Stomach (tissue), 19 donors: ENCODE measurements at places on chromosomes 1 and 21. TPM values are rescaled to one million over a fixed set of nuclear protein-coding genes. Genes with fewer than 3 reads are reported as not detected.
A peak's percentile ranks its signal among the peaks of the same experiment; 100 is the strongest.

Gene GPA33
- 3.9 TPM for total RNA-seq

- no peak for DNase-seq
Observed at GRCh38 chr1:15422871-15423270, 13.2 kb downstream of the EFHD2 start.

- no peak for DNase-seq
Observed at GRCh38 chr1:34822202-34822601, 29.4 kb downstream of the GJA4 start.

DNA sequence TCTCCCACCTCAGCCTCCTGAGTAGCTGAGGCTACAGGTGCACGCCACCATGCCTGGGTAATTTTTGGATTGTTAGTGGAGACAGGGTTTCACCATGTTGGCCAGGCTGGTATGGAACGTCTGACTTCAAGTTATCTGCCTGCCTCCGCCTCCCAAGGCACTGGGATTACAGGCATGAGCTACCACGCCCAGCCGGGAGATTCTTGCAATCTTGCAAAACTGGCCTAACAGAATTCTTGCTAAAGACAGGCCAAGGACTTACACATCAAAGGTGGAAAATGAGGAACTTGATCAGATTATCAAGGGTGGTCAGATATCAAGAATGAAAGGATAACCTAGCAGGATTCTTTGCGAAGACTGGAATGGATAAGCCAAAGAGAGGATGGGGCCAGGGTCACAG lies 98.3 kb upstream of the TIAM1 start:
- no peak for DNase-seq

Gene C8B
- not detected for total RNA-seq

- no peak for DNase-seq
Observed at GRCh38 chr1:182213163-182213562, 151.7 kb upstream of the ZNF648 start.

- DNase-seq: peak; percentile 28
Observed at GRCh38 chr1:157136133-157136532, 2.1 kb downstream of the ETV3 start.

Gene MARCKSL1
- 22.9 TPM for total RNA-seq

Gene CD1D
- 1.9 TPM for total RNA-seq

GRCh38 chr1:183967914-183968313 lies 69.6 kb downstream of the COLGALT2 start:
- no peak for DNase-seq

DNA sequence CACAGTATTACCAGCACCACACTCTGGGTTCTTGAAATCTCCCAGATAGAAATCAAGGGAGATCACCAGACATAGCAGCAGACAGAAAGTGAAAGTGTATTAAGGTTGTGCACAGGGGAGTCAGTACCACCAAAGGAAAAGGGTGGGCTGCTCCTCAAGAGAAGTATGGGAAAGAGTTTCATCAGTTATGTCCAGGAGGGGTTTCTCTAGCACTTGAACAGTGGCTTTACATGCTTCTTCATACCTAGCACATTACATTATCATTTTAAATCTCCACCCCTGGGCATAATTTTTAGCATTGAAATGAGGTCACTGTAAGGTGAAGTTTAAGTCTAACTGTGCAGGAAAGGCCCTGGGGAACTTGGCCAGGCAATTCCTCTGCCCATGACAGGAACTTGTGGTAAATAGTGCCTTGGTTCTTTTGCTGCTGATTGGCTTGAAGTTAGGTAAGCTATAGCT lies 601.0 kb downstream of the NUF2 start:
- peak; percentile 7 for DNase-seq

DNA sequence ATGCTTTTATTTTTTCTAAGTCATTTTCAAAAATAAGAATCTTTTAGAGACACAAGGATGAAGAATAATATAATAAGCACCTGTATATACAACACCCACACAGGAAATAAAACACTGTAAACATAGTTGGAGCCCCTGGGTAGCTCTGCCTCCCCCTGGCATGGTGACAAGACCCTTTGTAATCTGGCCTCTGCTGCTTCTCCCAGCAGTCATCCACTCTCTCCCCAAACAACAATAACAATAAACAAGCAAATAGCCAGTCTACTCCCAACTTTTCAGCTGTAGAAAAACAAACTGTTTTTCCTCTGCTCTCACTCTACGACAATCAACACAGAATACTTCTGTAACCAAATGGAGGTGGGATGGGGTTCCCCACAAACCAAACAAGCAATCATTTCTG lies 110.1 kb downstream of the CSMD2 start:
- DNase-seq: no peak

- DNase-seq: peak; percentile 97
Observed at GRCh38 chr1:999725-1000356, at the start of gene HES4. Gene HES4, minus strand, starts transcription at chr1:1000097. Its CDS starts 124 bp downstream, at chr1:999973.

Gene CCDC17
- total RNA-seq: not detected

- DNase-seq: no peak
Observed at GRCh38 chr1:31951276-31951675, 13.1 kb upstream of the PTP4A2 start.

DNA sequence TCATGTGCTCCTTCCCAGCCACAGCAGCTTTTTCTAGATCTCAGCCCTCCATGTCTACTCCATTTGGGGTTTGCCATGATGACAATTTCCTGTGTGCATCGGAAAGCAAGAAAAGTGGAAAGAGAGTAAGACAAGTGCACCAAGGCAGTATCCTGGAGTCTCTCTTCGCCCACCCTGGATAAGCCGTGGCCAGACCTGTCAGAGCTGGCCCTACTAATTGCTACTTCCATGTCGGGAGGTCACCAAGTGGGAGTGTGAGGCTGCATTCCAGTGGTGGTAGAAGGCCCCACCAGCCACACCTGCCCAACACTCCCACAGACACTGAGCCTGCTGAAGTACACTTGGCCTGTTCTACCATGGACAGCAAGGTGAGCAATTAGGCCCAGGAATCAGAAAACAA lies 14.0 kb upstream of the LORICRIN start:
- no peak for DNase-seq

Gene CAMSAP2
- 5.5 TPM for total RNA-seq

- DNase-seq: no peak
Observed at GRCh38 chr1:4880626-4881025, 226.2 kb downstream of the AJAP1 start.

Gene FNDC5
- total RNA-seq: 0.89 TPM

Gene SPRR2F
- not detected for total RNA-seq

DNA sequence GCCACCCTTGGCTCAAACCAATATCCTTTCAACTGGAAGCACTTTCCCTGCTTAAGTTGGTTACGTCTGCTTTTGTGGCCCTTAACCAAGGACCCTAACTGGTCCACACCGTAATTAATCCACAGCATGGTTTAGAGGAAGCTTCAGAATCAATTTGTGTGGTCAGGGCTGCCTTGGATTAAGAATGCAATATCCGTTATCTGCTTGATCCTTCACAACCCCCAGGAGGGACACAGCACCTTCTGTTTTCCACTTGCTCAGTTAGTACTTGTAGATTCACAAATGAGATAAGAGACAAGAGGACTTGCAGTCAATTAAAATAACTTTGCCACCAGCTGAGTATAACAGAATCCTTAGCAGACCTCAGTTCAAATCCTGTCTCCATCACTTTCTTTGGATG lies 56.9 kb upstream of the LRP8 start:
- DNase-seq: no peak

Gene CRP
- total RNA-seq: not detected

- DNase-seq: no peak
Observed at GRCh38 chr1:180927841-180928240, 15.1 kb downstream of the KIAA1614 start.

Gene CLCNKA
- not detected for total RNA-seq

GRCh38 chr1:1371746-1372711 lies 3.0 kb downstream of the AURKAIP1 start:
- DNase-seq: peak; percentile 78

DNA sequence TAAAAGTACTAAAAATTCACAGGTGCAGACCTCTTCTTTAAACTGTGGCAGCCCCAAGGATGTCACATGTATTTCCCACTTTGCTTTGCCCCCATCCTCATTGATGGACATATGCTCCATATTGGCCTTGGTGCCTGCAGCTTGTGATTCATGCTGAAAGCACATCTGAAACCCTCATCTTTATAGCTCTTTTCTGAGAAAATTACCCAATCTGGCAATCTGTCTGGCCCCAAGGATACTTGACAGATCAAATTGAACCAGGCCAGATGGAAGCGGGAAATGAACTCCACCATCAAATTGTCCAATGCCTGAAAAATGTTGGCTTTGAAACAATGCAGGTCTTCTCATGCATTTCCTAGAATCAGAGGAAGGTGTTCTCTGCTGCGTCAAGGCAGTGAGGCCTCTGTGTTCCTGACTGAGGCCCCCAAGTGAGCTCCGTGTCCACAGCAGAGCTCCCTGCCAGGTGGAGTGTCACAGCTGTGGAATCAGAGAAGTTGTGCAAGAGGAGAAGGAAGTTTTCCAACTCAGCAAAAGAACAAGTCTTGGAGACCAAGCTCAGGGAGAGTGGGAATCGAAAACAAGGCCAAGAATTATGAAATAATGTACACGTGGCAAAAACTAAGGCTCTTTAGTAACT lies 323.7 kb downstream of the PLPP3 start:
- peak; percentile 62 for DNase-seq

Gene DYNLT5
- not detected for total RNA-seq

- peak; percentile 36 for DNase-seq
Observed at GRCh38 chr1:209850342-209850979, 22.7 kb downstream of the UTP25 start.

DNA sequence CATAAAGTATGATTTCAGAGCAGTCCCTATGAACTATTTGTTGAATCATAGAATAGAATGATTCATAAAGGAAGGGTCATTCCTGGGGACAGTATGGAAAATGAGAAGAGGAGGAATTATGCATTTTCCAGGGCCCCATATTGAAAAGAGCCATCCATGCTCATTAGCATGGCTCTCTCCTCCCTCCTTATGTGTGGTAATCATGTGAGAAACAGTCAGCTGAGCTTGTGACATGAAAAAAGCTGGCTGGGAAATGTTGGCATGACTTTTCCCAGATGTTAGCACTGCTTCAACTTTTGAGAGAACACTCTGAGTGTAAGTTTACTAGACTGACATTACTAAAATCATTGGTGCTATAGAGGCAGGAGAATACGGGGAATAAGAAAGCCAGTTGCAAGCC lies 16.1 kb downstream of the TRIM67 start:
- no peak for DNase-seq

Gene PRAMEF25
- total RNA-seq: not detected

Gene CYP4A11
- 0.92 TPM for total RNA-seq

Gene LCE1C
- not detected for total RNA-seq

Gene LENEP
- total RNA-seq: 11.6 TPM

GRCh38 chr1:118990513-118991152 lies 2.5 kb upstream of the TBX15 start:
- no peak for DNase-seq

DNA sequence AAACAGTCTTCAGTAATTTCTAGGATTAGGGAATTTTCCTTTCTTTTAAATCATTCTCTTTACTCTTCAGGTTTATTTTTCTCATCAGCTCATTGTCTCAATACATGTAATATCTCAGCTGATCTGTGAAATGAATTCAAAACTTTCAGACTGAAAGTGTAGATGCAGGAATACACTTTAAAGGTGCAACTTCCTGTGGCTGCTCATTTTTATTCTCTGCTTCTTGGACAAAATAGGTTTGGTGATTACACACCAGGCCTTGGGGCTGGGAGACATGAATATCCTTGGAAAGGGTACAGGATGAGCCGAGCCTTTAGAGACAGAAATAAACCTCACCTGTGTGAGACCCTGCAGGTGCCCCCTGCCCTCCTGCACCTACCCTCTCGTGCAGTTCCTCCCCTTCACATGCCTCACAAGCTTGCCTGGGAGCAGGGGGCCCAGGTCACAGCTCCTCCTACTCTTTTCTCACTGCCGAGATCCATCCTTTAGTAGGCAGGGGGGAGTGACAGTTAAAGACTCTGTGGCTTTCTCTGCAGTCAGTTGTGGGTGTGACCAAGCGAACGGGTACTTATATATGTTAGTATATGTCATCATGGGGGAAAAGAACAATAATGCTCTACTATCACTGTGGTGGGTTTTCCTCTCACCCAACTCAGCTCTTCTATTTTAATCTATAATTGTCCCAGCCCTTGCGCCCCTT lies 23.6 kb downstream of the XCL2 start:
- DNase-seq: no peak

- DNase-seq: no peak
Observed at GRCh38 chr1:210200124-210200736, 32.4 kb upstream of the SERTAD4 start.

Gene PER3
- total RNA-seq: 55.8 TPM

Gene RHEX
- total RNA-seq: 3.1 TPM

DNA sequence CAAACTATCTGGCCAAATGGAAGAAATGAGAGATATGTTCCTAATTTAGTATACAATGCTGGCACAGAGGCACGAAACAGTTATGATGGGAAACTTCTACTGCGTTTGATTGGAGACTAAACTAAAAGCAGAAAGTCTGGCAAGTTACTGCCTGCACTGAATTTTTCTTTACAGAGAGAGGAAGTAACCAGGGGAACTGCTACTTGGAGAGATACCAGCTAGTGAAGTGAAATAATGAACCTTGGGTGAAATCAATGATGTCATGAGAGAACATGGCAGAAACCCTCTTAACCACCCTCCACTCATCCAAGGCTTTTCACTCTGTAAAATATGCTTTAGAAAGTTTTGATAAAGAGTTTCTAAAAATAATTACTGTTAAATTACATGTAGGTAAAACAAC lies 29.3 kb downstream of the NIBAN1 start:
- DNase-seq: peak; percentile 55

GRCh38 chr1:11475748-11476147 lies 3.2 kb upstream of the DISP3 start:
- DNase-seq: no peak
